ENCODE measurements at places on chromosomes 13 and 19.

- no peak for DNase-seq
Observed at GRCh38 chr13:60417734-60418133, 20.7 kb downstream of the TDRD3 start.

GRCh38 chr19:17529239-17530158 is 18.1 kb downstream of the PGLS start:
- DNase-seq, result no peak

- no peak for DNase-seq
Observed at GRCh38 chr13:112522578-112522977, 65.4 kb downstream of the TUBGCP3 start.

DNA sequence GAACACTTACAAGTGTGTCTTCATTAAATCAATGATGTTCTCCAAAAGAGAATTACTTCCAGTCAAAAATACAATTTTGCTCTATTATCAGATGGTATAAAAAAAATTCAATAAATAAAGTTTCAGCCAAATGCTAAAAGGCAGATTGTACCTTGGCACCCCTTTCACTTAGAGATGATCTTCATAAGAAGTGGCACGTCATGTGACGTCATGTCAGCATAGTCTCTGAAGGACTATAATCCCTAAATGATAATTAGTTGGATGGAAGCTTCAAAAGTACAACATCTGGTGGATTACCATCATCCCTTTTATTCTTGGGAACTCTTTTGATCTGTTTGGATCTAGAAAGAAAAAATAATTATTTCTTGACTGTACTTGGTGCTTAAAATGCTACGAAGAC is 335.5 kb upstream of the EDNRB start:
- no peak for DNase-seq

DNA sequence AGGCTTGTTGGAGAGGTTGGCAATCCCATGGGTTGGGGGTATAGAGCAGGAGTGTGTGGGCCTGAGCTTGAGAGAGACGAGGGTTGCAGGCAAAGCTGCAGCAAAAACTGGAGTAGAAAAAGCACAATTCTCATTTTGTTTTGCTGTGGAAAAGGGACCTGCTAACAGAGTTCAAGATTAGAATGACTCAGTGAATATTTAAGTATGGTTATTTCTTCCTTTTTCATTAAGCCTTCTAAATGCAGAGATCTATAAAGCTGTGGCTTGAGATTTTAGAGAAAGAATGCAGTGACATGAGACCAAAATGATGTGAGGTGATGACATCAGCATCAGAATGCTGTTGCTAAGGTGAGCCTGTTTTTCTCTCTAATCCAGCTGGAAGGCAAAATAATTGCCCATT is 10.8 kb upstream of the MBNL2 start:
- DNase-seq, result no peak

- DNase-seq, result no peak
Observed at GRCh38 chr13:97600458-97601075, 166.6 kb downstream of the RAP2A start.

GRCh38 chr19:49684983-49685553 is 4.3 kb upstream of the ADM5 start:
- no peak for DNase-seq

- DNase-seq, result no peak
Observed at GRCh38 chr13:46751811-46752635, 44.9 kb downstream of the ESD start.

Measured in kidney epithelial cell (primary cell).